ENCODE measurements at places on chromosomes 1 and 21.

DNA sequence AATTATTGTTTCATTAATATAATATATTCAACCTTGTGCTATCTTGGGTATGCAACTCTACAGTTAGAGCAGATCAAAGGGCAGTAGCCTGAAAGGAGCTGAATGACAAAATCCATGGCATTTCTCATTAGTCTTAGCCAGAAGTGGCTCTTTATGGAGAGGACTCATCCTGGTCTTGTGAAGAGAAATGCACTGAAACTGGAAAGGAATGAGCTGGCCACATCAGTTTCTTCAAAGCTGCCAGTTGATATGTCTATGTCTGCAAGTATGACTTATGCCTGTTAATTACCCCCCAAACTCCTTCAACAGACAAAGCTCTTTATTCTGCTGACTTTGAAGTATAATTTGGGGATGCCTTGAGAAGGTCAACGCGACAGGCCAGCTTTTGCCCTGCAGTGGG is 119.0 kb upstream of the UBE2U start:
- no peak for DNase-seq

- no peak for DNase-seq
These were observed 16.8 kb downstream of the ERRFI1 start for GRCh38 chr1:8009043-8010002.

GRCh38 chr1:185441605-185442004 is 124.6 kb upstream of the IVNS1ABP start:
- no peak for DNase-seq

GRCh38 chr21:28136656-28137255 is 855.9 kb downstream of the LTN1 start:
- DNase-seq = no peak

DNA sequence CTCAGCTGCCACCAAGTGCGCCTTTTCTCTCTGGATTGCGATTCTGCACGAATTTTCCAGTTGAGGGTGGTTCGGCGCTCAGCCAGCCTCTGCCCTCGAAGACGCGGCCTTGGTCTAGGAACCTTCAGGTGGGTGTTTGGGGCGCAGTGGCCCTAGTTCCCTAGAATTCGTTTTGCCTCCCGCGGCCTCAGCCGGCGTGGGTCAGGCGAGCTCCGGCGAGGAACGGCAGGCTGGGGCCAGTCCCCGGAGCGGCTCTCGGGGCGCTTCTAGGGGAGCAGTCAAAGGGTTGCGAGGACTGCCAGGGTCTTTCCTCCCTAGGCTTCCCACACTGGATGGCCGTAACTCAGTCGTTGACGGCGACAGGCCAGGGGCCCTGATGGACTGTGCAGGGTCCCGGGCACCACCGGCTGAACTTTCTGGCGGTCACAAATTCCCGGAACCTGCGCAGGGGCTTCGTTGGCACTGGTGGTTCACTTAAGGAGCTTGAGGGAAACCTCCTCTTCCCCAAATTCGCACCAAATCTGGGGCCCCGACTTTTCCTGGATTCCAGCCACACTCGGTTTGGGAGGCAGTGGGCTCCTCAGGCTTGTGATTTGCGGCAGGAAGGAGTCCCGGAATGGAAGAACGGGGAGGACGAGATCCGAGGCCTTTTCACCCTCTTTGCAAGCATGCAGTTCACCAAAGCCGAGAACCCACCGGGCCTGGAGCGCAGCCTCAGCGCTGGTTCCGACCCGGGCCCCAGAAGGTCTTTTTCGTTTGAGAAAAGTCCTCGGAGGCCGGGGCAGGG is 1.2 kb downstream of the DMBX1 start:
- no peak for DNase-seq

GRCh38 chr1:184380468-184380867 is 6.4 kb upstream of the C1orf21 start:
- no peak for DNase-seq

- DNase-seq = no peak
These were observed 92.6 kb upstream of the VAV3 start for GRCh38 chr1:108057541-108057940.

Measured in thoracic aorta (tissue), 2 donors.